ENCODE measurements at places on chromosomes 3 and 15. TPM values are rescaled to one million over a fixed set of nuclear protein-coding genes. Genes with fewer than 3 reads are reported as not detected.

The PDCD7 gene
- 19.1 TPM for polyA plus RNA-seq

The RTP1 gene
- not detected for polyA plus RNA-seq

The GOLGA6A gene
- not detected for polyA plus RNA-seq

The FBLN2 gene
- not detected for polyA plus RNA-seq

The SNAPC5 gene
- 70.5 TPM for polyA plus RNA-seq

The EFHB gene
- polyA plus RNA-seq, result 2.4 TPM

The IL5RA gene
- polyA plus RNA-seq, result 0.16 TPM

The SLC28A2 gene
- not detected for polyA plus RNA-seq

The HYAL1 gene
- polyA plus RNA-seq, result 7.9 TPM

The ARGFX gene
- not detected for polyA plus RNA-seq

The ZNF502 gene
- 1.6 TPM for polyA plus RNA-seq

The TP63 gene
- 0.84 TPM for polyA plus RNA-seq

The UNC45A gene
- 54.5 TPM for polyA plus RNA-seq

The HES1 gene
- 23.1 TPM for polyA plus RNA-seq

The VWA5B2 gene
- polyA plus RNA-seq, result not detected

The TICRR gene
- 13.7 TPM for polyA plus RNA-seq

The RASL12 gene
- polyA plus RNA-seq, result not detected

The EPHB3 gene
- not detected for polyA plus RNA-seq

The STAB1 gene
- 1.8 TPM for polyA plus RNA-seq

The MGA gene
- polyA plus RNA-seq, result 8.9 TPM

The WDR93 gene
- not detected for polyA plus RNA-seq

The DZIP1L gene
- polyA plus RNA-seq, result 1.1 TPM

The GOLGA8M gene
- not detected for polyA plus RNA-seq

The HRH1 gene
- not detected for polyA plus RNA-seq

The TRPM1 gene
- 0.01 TPM for polyA plus RNA-seq

The PAK6 gene
- polyA plus RNA-seq, result 0.04 TPM

The ITIH1 gene
- polyA plus RNA-seq, result not detected

The FEZF2 gene
- not detected for polyA plus RNA-seq

The MST1R gene
- polyA plus RNA-seq, result 5.3 TPM

The TAGLN3 gene
- not detected for polyA plus RNA-seq

The GHSR gene
- polyA plus RNA-seq, result not detected

The MEX3B gene
- 8.3 TPM for polyA plus RNA-seq

The THSD4 gene
- polyA plus RNA-seq, result not detected

The FAM107A gene
- not detected for polyA plus RNA-seq

The ACP3 gene
- polyA plus RNA-seq, result 0.43 TPM

The TGM5 gene
- not detected for polyA plus RNA-seq

The ADCY5 gene
- polyA plus RNA-seq, result not detected

The CX3CR1 gene
- not detected for polyA plus RNA-seq

The SLC22A14 gene
- not detected for polyA plus RNA-seq

The NPAP1 gene
- not detected for polyA plus RNA-seq

The LMAN1L gene
- polyA plus RNA-seq, result not detected

The NR2F2 gene
- 24.2 TPM for polyA plus RNA-seq

The SLITRK3 gene
- polyA plus RNA-seq, result not detected

The RPS17 gene
- polyA plus RNA-seq, result 6,515 TPM

The WDR82 gene
- polyA plus RNA-seq, result 37.7 TPM

The EIF3J gene
- polyA plus RNA-seq, result 150 TPM

The MANF gene
- 53.5 TPM for polyA plus RNA-seq
